AG04450 (cell line): ENCODE measurements at places on chromosomes 3 and 15. TPM values are rescaled to one million over a fixed set of nuclear protein-coding genes. Genes with fewer than 3 reads are reported as not detected.

GRCh38 chr3:101138817-101139216 is 145.6 kb upstream of the ABI3BP start:
- no peak for DNase-seq

GRCh38 chr3:152413240-152413639 is 144.5 kb downstream of the MBNL1 start:
- DNase-seq, result no peak

DNA sequence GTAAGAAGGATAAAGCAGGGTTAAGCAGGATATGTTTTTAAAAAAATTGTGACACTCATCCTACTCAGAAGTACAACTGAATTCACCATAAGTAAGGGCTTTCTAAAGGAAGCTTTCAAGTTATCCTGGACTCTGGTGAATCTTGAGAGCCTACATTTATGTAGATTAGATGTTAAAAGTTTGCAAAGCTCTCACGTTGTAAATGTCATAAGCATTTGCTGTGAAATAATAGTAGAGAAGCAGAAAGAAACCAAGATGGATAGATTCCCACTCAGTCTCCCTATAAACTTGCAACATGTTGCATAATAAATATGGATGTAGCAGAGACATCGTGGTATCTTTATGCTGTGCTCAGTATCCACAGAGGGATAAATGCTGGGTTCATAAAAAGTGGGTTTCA is 77.0 kb downstream of the LRRC3B start:
- DNase-seq, result no peak

DNA sequence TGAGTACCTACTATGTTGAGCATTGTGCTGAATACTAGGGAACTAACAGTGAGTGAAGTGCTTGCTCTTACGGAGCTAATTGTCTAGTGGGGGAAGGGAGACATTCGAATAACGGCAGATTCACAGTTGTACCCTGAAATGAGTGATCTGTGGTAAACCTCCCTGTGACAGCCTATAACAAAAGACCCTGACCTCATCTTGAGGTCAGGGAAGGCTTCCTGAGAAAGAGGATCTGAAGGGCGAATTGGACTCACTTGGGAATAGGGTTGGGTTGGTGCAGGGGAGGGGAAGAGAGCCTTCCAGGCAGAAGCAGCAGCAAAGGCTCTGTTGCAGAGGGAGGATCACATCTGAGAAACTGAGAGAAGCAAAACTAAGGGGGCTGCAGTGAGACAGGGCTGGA is 13.2 kb downstream of the HPS3 start:
- DNase-seq, result no peak

- no peak for DNase-seq
Observed at GRCh38 chr15:60374209-60374608, 23.6 kb downstream of the ANXA2 start.

- peak; percentile 76 for DNase-seq
Observed at GRCh38 chr3:55191911-55192775, 264.3 kb upstream of the LRTM1 start.

GRCh38 chr15:71290002-71290401 is 174.7 kb downstream of the THSD4 start:
- DNase-seq, result no peak

- DNase-seq, result no peak
Observed at GRCh38 chr3:47047069-47047468, 67.6 kb downstream of the NBEAL2 start.

GRCh38 chr3:126545544-126545943 is 13.2 kb downstream of the C3orf22 start:
- no peak for DNase-seq

CTXN2 gene
- polyA plus RNA-seq, result not detected in 2 replicates

DNA sequence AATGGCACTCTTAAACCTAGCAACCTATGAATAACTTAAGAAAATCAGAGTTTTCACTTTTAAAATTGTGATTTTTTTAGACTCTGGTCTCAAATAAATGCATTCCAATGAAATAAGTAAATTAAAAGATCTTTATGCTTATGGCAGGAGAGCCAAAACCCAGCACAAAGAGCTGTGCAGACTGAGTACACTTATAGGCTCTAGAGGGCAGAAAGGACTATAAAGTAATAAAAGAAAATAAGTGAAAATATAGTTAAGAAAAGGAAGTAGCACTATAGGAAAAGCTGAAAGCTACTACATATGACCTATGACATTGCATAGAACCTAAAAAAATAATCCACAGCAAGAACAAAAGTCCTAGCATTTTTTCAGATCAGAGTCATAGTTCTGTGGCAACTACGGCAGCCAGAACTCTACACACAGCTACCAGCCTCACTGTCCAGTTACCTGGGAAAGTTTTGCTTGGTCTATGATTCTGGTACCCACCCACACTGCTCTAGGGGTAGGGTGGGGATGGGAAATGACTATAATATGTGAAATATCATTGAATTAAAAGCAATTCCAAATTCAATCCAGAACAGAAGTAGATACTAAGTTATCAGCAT is 30.5 kb downstream of the CLASP2 start:
- DNase-seq, result no peak

DNA sequence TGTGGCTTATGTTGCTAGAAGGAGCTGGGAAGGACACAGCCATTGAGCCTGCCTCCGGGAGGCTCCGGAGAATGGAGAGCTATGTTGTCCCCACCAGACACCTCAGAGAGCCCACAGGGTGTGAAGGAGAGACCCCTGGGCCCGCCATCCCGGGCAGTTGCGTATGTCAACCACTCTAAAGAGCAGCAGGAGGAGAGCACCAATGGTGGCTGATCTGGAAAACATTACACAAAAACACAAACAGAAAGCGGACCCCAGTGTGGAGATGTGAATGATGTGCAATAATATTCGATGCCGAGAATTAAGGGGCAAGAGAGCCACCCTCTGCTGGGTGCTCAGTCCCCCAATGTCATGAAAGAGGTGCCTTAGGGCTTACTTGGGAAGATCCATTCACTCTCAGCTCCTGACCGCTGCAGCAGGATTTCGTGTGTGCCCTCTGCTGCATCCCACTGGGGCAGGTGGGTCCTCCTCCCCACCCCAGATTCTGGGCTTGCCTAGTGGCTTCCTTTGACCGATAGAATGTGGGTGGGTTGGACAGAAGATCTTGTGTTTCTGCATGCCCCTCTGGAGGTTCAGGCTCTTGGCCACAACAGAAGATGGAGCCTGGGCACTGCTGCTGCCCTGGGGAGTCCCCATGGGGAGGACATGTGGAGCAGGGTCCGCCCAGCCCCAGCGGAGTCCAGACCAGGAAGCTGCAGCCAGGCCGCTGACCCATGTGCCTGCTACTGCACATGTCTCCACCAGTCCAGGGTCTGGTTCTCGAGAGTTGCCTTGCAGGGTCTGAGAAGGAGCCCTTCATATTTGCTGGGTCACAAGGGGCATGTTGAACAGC is 245.3 kb downstream of the OCA2 start:
- no peak for DNase-seq

DPPA2 gene
- not detected in 2 replicates for polyA plus RNA-seq

MB21D2 gene
- 14.1 and 14.6 TPM in 2 replicates for polyA plus RNA-seq

DNA sequence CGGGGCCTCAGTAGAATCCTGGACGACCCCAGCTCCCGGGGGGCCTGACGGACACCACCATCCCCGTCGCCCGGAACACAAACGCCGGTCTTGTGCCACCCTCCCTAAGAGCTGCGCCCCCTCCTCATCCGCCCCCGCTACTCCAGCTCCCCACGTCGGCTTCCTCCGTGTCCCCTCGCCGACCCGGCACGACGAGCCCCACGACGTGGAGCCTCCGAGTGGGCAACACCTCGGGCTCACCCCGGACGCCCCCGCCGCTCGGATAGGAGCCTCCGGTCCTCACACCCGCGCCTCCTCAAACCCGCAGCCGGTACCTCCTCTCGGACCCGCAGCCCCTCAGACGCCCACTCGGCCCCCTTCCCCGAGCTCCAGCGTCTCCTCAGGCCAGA is 525 bp downstream of the NPTN start:
- DNase-seq, result no peak

GRCh38 chr15:80174017-80174746 is 21.4 kb downstream of the FAH start:
- DNase-seq, result no peak

WDR73 gene
- polyA plus RNA-seq, result 18.7 and 19.0 TPM in 2 replicates

- peak; percentile 57 for DNase-seq
Observed at GRCh38 chr15:40266828-40267304, 16.0 kb downstream of the ANKRD63 start.

- peak; percentile 38 for DNase-seq
Observed at GRCh38 chr15:66617137-66618090, 51.6 kb upstream of the LCTL start.

EPB42 gene
- not detected in 2 replicates for polyA plus RNA-seq

DNA sequence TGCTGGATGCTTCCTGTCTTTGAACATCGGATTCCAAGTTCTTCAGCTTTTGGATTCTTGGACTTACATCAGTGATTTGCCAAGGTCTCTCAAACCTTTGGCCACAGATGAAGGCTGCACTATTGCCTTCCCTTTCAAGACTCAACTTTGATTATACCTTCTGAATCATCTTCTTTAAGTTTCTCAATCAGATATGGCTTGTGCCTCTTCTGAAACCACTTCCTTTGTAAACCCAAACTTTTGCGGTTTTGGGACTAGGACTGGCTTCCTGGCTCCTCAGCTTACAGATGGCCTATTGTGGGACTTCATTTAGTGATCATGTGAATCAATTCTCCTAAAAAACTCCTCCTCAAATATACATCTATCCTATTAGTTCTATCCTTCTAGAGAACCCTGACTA is 47.1 kb upstream of the CADPS start:
- DNase-seq, result no peak

TMEM207 gene
- not detected in 2 replicates for polyA plus RNA-seq

BSN gene
- 0.01 TPM in 1 of 2 replicates, not detected in the other for polyA plus RNA-seq

GRCh38 chr3:43231276-43232000 is 54.9 kb upstream of the SNRK start:
- no peak for DNase-seq

- DNase-seq, result no peak
Observed at GRCh38 chr3:112689385-112689784, 48.4 kb upstream of the CCDC80 start.

DNA sequence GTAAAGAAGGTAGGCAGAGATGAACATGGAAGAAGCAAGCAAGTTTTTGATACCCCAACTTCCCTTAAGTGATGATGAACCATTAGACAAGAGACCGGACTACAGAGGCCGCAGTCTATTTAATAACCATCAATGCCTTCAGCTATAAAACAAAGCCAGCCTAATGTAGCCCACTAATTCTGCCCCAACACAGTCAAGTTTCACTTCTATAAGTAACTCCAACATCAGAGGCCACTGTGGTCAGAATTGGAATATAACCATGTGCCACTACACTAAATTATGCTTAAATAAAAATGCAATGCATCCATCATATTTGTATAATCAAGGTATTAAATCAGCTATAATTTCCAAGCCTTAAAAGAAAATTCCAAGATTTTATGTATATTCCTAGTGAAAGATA is 234.7 kb downstream of the FOXP1 start:
- DNase-seq, result no peak

GRCh38 chr3:50269977-50270413 is 1.0 kb downstream of the SEMA3B start:
- no peak for DNase-seq

DNA sequence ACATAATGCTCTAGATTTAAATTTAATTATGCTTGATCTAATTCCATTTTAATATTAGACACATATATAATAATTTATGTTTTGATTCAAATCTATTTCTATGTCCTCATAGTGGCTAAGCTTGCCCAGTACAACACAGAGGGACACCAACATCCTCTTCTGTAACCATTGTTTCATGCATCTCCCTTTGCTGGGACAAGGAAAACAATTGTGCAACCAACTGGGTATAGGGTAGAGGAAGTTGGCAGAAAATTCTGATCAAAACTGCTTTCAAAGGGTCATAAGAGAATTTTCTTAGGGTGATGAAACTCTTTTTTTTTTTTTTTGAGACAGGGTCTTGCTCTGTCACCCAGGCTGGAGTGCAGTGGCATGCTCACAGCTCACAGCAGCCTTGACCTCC is 121.4 kb upstream of the SGO1 start:
- DNase-seq, result no peak

GRCh38 chr3:11521167-11521566 is 122.5 kb downstream of the VGLL4 start:
- DNase-seq, result no peak

CD200R1 gene
- polyA plus RNA-seq, result not detected in 2 replicates

DNA sequence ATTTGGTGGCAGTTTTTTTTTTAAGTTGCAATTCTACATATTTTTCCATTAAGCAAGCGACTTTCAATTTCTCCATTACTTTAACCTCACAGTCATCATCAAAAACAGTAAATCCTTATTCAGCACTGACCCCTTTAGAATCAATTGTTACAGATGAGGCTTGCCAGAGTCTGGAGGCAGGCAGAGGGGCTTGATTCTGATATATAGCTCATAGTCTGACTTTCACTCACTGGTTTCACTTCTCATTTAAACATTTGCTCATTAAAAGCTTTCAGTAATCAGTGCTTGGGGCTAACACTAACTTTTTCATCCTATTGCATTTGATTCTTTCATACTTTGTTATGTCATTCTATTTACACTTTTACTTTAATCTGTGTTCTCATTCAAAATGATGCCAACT is 88.4 kb downstream of the PYDC2 start:
- DNase-seq, result no peak

LEKR1 gene
- 0.17 and 0.26 TPM in 2 replicates for polyA plus RNA-seq

DNA sequence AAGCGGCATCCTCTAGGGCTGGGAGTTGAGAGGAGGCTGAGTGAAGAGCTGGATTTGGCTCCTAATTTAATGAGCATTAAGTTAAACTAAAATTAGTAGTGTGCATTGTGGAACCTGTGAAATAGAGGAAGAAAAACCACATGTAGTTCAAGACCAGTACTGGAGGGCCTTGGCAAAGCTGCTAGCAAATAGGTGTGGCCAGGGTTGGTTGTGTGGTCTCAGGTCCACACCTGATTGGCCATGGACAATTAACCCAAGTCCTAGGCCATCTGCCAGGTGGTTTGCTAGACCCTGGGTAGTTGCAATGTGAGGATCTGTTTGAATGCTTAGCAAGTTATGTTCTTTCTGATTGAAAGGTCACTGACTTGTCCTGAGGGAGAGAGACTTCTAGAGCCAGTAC is 275.5 kb downstream of the PDCD6IP start:
- DNase-seq, result no peak

- DNase-seq, result no peak
Observed at GRCh38 chr15:42394106-42394505, 34.8 kb downstream of the CAPN3 start.

AADACL2 gene
- polyA plus RNA-seq, result not detected in 2 replicates

CHRM5 gene
- 0.02 and 0.07 TPM in 2 replicates for polyA plus RNA-seq

DNA sequence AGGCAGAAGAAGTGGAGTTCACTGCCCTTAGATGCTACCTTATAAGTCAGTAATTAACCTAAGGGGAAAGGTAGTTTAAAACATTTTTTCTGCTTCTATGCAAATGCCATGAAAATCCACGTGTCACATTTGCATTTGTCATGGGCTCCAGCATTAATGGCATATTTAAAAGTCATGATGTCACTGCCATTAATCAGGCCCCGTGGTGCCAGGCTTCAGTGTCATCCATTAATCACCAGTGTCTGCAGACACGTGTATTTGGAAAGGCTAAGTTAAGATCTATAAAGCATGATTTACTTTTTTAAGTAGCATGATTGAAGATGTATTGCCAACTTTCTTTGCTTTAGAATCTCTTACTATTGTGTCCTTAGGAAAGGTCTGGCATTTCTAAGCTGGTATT is 857.8 kb downstream of the TUSC7 start:
- no peak for DNase-seq

GOLGA8S gene
- 0.02 and 0.04 TPM in 2 replicates for polyA plus RNA-seq

MCTP2 gene
- polyA plus RNA-seq, result 17.8 and 18.1 TPM in 2 replicates

- no peak for DNase-seq
Observed at GRCh38 chr15:33069161-33069560, 125.4 kb downstream of the FMN1 start.

ARHGEF26 gene
- 0.56 and 0.98 TPM in 2 replicates for polyA plus RNA-seq
